ENCODE measurements at places on chromosomes 7 and 10.
A peak's percentile ranks its signal among the peaks of the same experiment; 100 is the strongest.

- no peak for DNase-seq
Measured at GRCh38 chr7:105831824-105832535, 44.4 kb downstream of the ATXN7L1 start.

DNA sequence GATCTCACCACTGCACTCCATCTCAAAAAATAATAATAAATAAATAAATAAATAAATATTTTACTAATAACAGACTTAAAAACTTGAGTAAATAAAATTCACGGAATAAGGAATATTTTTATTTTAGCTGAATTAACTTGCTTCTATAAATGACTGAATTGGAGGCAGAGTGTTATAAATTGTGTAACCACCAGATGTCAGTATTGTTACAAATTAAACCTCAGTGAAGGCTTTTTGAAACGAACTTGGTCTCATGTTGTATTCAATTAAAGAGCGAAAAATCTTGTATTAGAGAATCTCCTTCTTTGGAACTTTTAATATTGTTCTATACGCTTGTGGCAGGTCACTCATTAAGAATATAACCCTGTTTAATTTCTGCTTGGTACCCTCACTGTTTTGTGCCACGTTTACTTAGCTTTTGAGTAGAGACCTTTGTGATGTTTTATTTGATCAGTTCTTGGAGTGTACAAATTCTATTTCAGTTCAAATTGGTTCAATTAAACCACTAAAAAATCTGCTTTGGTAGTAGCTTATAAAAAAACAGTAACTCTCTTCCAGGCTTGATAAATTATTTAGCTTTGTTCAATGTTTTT lies 45.6 kb upstream of the SCIN start:
- peak; percentile 67 for DNase-seq

- peak; percentile 41 for DNase-seq
Measured at GRCh38 chr10:70323138-70323696, 39.4 kb upstream of the NPFFR1 start.

DNA sequence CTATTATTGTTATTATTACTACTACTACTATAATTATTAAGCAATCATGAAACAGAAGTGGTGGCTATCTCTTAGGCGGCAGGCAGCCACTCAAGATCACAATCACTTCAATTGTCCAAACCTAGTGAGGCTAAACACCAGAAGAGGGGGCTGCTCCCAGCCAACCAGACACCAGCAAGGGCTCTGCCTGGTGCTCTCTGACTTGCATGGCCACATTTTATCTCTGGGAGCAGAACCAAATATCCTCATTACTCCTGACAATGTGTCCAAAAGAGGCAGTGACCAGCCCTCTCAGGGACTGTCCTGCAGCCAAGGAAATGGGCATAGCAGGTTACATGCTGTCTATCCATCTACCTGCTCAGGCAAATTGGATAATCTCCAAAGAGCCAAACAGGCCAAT lies 187.4 kb upstream of the PDE1C start:
- no peak for DNase-seq

GRCh38 chr7:101630591-101630990 lies 1.5 kb upstream of the MYL10 start:
- DNase-seq, result peak; percentile 44

- DNase-seq, result peak; percentile 48
Measured at GRCh38 chr10:74910241-74910975, 84.0 kb downstream of the KAT6B start.

DNA sequence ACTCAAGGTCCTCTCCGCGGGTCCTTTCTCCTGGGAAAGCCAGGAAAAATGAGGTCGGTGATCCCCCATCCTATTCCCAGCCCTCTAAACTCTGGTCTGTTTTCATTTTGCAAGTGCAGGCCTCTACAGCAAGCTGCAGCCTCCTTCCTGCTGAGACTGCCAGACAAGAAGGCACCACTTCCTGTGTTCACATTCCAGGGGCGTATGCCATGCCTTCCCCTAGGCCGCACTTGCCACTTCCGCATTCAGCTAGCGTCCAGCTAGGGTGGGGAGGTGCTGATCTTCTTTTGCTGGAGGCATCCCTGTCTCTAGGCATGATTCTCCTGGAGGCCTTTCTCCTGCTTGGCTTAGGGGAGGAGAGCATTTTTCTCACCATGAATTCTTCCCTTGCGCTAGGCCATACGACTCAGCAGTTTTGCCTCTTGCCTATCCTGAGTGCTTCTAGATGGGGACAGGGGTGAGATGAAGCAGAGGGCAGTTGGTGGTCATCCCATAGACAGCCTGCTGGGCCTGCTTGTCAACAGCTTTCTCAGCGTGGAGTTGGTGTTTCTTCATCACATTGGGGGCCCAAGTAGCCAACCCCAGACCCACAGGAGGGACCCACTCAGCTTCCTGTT lies 328.9 kb downstream of the RPS24 start:
- peak; percentile 75 for DNase-seq

DNA sequence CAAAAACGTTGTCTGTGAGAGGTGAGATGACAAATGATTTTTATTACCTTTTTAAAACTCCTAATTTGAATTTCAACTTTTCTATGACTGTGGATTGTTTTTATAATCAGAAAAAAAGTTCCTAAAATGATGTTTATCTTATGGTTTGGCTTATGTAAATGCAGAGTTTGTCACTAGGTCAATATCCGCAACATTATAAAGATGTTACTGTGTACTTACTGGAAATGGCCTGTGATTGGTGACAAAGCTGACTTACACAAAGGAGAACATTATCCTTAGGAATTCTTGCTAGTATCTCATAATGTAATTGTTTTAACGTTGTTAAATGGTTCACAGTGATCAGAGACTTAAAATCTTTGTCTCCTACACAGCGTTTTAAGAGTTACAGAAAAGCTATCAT lies 79.0 kb downstream of the SDK1 start:
- DNase-seq, result no peak

DNA sequence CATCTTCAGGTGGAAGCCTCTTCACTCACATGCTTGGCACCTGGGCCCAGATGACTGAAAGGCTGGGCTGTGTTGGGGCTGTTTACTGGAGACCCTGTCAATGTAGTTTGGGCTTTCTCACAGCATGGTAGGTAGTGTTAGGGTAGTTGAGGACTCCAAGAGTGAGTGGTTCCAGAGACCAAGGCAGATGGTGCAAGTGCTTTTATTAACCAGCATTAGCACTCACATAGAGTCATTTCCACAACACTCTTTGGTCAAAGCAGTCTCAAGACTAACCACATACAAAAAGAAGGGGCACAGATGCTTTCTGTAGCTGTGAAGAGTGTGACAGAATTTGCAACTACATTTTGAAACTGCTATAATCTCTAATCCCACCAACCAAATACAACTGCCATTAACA lies 135.0 kb downstream of the RTKN2 start:
- DNase-seq, result peak; percentile 13

- no peak for DNase-seq
Measured at GRCh38 chr10:46264737-46265368, 21.9 kb upstream of the ANTXRL start.

GRCh38 chr7:1535701-1536454 lies 5.4 kb downstream of the MAFK start:
- DNase-seq, result no peak

DNA sequence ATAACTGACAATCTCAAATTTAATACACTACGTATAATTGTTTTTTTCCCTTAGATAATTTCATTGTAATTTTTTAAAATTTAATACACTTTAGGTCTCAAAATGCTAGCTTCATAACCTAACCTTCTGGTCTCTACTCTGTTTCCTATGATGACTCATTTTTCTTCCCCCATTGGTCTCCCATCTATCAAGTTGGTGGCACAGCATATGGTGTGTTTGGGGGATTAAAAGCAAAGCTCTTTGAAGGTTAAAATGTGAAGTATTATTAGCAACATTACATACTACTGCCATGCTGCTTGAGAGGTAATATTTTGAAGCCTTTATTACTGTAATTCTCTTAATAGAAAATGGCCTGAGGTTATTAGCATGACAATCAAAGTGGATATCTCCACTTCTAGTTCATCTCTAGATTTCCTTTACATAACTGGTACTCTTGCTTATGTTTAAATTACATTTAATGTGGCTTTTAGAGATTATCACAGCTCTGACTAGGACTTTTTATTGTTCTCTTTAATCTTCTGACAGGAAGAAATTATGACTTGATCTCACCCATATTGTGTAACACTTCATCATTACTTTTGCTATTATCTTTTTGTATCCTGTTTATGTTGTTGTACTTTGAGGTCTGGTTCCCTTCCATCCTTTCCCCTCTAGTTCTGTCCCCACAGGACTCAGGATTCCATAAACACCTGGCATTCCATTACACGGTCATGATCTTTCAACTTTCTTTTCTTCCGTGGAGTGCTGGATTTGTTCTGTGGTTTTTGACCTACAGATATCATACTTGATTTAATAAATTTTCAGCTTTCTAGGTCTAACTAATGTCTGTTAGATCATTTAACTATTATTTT lies 185.1 kb downstream of the SEMA3D start:
- DNase-seq, result no peak

DNA sequence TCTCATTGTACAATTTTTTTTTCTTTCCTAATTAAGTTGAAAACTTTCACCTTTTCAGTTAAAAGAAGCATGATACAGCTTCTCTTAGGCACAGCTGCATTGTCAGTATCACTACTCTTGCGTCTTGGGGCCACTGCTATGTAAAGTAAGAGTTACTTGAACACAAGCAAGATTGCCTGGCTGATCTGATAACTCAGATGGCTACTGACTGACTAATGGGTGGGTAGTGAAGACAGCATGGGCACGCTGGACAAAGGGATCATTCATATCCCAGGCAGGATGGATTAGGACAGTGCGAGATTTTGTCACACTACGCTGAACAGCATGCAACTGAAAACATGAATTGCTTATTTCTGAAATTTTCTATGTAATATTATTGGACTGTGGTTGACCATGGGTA lies 11.6 kb upstream of the ADAMTS14 start:
- no peak for DNase-seq

GRCh38 chr7:17502213-17503060 lies 204.0 kb downstream of the AHR start:
- DNase-seq, result no peak

DNA sequence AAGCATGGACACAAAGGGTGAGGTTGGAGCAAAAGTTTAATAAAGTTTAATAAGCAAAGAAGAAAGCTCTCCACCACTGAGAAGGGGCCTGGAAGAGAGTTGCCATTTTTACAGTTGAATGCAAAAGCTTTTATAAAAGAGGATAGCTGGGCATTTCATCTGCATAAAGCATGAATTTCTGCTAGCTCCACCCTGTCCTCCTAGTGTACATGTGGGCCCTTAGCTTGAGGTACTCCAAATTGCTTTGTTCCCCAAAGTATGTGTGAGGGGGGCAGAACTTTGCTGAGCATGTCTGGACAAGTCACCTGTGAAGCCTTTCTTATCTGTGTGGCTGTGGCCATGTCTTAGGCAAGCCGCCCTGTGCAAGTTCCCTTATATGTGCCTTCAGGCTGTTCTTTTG lies 22.6 kb upstream of the CROT start:
- no peak for DNase-seq

DNA sequence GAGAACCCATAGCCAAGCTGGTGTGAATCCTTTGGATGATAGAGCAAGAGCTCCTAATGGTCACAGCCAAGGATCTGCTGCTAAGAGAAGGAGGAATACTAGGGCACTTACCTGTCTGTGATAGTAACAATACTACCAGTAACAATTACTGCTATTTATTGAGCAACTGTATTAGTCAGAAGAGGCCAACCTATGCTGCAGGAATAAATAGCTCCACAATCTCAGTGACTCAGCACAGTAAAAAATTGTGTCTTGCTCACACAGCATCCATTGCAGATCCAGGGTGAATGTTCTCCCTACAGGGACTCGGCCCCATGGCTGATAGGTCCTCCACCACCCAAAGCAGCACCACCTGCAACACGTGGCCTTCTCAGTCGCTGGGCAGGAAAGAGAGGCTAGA lies 257.6 kb upstream of the ZMIZ1 start:
- DNase-seq, result no peak

DNA sequence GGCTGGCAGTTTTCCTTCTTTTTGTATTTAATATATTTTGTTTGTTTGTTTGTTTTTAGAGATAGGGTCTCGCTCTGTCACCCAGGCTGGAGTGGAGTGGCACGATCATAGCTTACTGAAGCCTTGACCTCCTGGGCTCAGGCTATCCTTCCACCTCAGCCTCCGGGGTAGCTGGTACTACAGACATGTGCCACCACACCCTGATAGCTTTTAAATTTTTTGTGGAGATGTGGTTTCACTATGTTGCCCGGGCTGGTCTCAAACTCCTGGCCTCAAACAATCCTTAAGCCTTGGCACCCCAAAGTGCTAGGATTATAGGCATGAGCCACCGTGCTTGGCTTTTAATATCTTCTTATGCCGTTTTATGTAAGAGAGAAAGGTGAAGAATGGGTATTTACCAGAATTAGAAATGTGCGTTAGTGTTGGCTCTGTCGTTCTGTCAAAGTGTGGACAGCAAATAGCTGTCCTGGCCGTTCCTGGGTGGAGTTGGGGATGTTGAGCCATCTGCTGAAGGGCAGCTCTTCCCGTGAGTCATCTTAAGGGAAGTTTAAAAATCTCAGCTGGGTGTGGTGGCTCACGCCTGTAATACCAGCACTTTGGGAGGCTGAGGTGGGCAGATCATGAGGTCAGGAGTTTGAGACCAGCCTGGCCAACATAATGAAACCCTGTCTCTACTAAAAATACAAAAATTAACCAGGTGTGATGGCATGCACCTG lies 14.8 kb downstream of the OGDH start:
- DNase-seq, result no peak

DNA sequence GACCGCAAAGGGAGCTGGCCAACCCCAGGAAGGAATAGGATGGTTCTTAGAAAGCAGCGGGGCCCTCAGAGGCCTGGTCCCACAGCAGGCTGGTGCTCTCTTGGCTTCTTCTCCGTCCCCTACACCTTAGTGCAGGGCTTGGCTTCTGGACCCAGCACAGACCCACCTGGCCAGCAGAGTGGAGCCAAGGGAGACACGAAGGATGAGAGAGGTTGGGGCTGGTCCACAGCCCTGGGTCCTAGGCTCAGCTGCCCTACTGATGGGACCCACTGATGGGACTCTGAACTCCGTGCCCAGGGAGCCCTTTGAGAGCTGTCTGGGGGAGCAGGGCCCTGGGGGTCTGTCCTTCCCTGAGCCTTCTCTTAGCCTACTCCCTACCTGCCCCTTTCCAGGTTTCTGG lies 6.2 kb upstream of the TLX1 start:
- DNase-seq, result no peak

GRCh38 chr7:143979998-143980397 lies 20.1 kb upstream of the OR6B1 start:
- peak; percentile 3 for DNase-seq

DNA sequence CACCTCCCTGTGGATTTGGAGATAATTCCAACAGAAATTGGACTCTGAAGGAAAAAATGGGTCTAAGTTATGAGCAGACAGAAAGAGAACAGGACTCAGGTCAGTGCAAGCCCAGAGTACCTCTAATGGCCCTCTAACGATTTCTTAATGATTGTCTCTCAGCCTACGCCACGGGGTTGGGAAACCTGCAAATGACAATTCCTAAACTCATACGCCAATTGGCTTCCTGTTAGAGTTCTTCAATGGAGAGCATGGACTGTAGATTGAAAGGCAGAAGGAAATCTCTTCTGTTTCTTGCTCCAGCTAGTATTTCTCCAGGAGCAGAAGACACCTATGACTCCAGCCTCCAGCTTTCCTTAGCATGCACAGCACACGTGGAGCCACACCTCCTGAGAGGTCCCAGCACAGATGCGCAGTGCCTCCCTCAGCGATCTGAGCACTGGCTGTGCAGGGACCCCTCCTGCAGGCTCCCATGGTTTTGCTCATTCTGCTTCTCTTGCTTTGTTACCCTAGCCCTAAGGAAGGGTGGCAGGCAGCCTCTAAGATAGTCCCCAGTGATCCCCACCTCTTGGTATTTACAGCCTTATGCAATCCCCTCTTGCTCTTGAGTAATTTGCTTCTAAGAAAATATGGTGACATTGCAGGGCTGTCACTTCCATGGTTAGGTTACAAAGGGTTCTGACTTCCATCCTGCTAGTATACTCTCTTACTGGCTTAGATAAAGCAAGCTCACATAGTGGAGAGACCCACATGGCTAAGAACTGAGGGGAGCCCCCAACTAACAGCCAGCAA lies 30.1 kb downstream of the DENND11 start:
- DNase-seq, result no peak

Measured in common myeloid progenitor, CD34-positive (primary cell).